ENCODE measurements at places on chromosomes 1 and 21.

DNA sequence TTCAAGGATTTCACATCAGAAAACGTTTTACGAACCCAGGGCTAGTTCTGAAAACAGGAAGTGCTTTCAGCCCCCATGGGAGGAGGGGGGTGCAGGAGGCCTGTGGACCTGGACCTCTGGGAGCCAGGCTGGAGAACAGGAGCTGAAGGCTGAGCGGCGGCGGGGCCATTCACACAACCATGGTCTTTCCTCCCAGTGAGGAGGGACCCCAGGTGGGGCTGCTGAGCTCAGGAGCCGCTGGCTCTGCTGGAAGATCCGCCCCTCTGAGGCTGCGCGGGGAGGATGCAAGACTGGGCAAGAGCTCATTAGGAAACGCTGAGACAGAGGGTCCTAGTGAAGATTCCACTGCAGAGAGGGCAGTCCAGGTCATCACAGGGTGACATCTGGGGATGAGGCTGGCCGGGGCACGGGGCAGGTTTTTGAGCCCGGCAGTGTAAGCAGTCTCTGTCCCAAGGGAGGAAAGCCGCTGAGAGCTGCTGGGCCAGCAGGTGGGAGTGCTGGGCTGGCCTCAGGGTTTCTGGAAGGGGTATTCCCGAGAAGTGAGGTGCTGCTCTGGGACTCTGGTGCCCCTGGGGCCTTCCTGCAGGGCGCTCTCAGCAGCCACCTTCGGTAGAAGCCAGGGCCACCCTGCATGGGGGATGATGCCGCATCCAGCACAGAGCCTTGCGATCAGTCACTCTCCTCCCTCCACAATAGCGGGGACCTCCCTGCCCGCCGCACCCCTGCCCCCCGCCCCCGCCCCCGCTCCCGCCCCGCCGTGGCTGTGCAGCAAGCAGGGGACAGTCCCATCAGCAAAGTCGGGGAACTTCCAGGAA lies 7.5 kb downstream of the MX2 start:
- no peak for DNase-seq

GRCh38 chr1:85124091-85124490 lies 75.8 kb upstream of the MCOLN3 start:
- DNase-seq: peak; percentile 77

DNA sequence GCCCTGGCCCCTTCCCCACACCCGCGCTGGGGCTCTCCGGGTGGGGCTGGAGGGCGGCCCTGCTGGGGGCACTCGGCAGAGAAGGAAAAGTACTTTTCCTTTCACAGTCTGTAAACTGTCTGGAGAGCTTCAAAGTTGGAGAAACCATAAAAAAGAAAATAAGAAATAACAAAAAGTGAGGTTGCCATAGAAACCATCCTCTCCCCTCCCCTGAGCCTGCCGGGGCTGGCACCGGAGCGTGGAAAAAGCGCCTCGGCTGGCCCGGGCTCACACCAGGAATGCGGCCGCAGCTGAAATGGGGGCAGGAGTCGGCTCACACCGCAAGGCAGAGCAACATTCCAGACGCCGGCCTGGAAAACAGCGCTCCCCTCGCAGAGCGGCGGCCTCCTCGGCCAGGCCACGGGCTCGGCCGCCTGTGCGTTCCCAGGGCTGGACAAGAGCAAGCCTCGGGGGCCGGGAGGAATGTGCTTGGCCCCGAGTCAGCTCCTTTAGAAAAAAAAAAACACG lies 69.2 kb downstream of the MORN1 start:
- no peak for DNase-seq

DNA sequence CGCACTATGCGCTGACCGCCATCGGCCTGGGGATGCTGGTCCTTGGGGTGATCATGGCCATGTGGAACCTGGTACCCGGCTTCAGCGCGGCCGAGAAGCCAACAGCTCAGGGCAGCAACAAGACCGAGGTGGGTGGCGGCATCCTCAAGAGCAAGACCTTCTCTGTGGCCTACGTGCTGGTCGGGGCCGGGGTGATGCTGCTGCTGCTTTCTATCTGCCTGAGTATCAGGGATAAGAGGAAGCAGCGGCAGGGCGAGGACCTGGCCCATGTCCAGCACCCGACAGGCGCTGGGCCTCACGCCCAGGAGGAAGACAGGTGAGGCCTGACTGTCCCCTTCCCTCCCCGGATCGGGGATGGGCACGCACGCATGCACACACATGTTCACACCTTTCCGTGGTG lies 31.9 kb upstream of the FHAD1 start:
- DNase-seq: peak; percentile 72

GRCh38 chr1:172637522-172637921 lies 21.4 kb upstream of the FASLG start:
- no peak for DNase-seq

- no peak for DNase-seq
Measured at GRCh38 chr1:76766381-76766780, 100.9 kb upstream of the ST6GALNAC5 start.

GRCh38 chr1:67688526-67689219 lies 3.7 kb downstream of the GADD45A start:
- no peak for DNase-seq

DNA sequence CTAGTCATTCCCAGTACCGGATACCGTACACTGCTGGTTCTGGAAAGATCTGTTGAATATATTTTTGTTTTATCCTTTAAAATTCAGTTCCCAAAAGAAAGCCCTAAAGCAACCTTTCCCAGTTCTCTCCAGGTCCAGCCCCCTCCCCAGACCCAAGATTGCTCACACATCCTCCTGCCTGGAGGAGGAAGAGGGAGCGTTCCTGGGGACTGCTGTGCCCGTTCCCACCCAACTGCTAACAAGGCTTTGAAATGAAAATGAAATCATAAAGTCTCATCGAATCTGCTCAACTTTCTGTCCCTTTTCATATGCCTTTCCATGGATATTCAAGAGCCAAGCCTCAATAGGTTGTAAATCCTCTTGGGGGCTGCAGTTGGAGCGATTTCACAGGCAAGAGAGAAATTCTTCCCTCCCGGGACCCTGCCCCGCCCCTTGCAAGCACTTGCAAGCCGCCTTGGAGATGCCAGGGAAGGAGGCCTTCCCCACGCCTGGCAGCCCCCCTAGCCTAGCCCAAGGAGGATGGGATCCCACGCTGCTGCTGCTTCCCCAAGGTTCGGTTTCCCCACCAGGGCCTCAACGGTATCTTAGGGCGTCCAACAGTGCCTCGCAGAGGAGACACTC lies 113.2 kb upstream of the CACHD1 start:
- no peak for DNase-seq

DNA sequence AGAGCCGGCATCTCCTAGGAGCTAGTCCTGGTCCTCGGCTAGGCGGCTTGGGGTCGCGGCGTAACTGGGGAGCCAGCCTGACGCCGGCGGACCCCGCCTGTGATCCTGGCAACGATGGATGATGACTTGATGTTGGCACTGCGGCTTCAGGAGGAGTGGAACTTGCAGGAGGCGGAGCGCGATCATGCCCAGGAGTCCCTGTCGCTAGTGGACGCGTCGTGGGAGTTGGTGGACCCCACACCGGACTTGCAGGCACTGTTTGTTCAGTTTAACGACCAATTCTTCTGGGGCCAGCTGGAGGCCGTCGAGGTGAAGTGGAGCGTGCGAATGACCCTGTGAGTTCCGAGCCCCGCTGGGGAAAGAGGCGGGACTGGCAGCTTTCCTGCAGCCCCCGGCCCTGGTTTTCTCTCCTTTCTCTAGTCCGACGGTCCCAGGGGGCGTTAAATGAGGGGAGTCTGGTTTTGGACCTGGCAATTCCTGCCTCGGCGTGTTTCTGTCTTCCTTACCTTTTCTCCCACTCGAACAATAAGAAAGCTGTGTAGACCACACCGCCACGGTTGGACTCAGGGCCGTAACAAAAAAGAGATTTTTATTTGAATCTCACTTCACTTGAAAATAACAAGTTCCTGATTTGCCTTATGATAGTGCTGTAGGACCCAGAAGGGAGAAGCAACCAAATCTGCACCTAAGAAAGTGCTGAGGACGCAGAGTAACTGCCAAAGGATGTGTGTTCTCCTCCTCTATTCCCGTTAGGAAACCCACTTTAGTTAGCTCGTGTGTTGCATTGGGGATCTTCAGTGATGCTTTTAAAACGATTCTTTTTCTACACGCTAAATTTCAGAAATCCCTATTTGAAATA lies at the start of gene SPRTN:
SPRTN (plus strand) TSS at position 24 of the 859 bp plus-strand sequence; CDS start at position 115, 91 bp downstream.
- no peak for DNase-seq

DNA sequence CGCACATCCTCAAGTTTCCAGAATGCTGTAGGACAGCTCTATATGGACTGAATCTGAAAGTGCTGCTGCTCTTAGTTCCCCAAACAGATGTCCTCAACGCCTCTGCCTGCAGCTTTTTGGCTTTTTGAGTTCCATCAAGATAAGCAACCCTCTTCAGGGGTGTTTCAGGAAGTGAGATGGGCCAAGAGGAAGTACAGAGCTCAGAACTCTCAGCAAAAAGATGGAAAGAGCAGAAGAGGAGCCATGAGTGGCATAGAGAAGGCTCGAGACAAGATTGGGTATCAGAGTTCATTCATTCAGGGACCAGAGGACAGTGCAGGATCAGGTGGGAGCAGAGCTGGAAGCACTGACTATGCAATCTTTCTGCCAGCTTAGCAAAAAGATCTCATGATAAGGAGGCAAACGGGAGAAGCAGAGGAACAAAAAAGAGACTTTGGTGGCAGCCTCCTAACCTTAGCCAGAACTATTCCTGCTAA lies at the start of the genes ADORA3 and TMIGD3:
ADORA3 (minus strand) TSS at position 49 of the 476 bp plus-strand sequence. CDS start 279 bp downstream, outside the sequence.
TMIGD3 (minus strand) TSS at position 49 of the 476 bp plus-strand sequence. CDS start 279 bp downstream, outside the sequence.
- no peak for DNase-seq

GRCh38 chr1:163399976-163400601 lies 78.3 kb downstream of the NUF2 start:
- DNase-seq: no peak

DNA sequence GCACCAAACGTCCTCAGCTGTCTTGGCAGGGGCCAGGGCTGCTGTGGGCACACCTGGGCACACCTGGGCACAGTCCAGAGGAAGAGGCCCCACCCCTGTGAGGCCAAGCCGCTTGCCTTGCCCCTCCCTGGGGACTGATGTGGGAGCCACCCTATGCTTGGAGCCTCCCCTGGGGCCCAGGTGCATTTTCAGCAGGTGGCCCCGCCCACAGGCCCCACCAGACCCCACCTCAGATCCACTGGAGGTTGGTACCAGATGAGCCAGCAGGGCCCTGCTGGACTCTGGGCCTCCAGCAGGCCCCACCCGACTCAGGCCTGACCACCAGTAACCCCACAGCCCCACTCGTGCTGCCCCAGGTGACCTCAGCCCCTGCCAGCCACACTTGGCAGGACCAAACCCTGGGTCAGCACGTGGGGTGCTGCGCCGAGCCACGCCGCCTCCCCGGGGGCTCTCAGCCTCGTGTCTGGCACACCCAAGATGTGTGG lies 8.8 kb downstream of the SLC19A1 start:
- no peak for DNase-seq

GRCh38 chr1:224377676-224378006 lies 21.0 kb downstream of the CNIH4 start:
- no peak for DNase-seq

DNA sequence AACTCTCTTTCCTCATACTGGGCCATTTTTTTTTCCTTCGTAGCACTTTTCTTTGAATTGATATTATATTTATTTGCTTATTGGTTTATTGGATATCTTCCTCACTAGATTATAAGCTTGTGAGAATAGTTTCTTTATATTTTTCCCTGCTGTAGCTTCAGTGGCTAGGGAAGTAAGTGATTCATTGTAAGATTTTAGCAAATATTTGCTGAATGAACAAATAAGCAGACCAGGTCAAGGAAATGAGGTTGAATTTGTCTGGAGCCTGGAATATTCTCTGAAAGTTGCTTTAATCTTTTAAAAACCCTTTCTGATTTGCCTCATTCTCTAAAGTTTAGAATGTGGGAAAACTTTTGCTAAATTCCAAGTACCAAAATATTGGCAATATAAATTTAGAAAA lies 80.2 kb downstream of the RABGAP1L start:
- DNase-seq: no peak

GRCh38 chr1:234315091-234315541 lies 58.1 kb upstream of the COA6 start:
- DNase-seq: no peak

DNA sequence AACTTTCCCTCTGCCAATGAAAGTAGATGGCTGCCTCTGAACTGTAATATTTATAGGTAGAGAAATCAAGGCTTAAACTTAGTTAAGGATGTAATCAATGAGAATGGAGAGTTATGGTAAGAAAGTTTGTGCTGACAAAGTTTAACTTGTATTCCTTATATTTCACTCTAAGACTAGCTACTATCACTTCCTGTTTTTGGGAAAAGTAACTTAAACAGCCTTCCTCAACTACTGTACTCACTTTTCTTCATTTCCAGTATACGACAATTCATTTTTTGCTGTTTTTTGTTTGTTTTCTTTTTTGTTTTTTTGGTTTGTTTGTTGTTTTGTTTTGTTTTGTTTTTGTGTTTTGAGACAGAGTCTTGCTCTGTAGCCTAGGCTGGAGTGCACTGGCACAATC lies 3.7 kb downstream of the RGS18 start:
- DNase-seq: no peak

- no peak for DNase-seq
Measured at GRCh38 chr21:41304068-41304720, 12.4 kb upstream of the FAM3B start.

DNA sequence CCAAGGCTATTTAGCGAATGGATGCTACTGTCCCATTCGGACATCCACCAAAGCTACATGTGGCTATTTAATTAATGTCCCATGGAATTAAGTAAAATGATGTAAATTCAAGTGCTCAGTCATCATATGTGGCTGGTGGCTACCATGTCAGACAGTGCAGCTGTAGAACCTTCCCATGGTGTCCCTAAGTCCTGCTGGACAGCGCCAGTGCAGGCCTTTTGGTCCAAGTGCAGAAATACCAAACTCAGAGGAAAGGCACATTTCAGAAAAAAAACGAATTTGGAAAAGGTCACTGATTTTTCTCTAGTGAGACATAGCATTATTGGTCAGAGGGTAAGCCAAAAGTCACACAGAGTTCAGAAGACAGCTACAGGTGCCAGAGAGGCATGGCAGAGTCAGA lies 17.6 kb downstream of the TMPRSS2 start:
- no peak for DNase-seq

DNA sequence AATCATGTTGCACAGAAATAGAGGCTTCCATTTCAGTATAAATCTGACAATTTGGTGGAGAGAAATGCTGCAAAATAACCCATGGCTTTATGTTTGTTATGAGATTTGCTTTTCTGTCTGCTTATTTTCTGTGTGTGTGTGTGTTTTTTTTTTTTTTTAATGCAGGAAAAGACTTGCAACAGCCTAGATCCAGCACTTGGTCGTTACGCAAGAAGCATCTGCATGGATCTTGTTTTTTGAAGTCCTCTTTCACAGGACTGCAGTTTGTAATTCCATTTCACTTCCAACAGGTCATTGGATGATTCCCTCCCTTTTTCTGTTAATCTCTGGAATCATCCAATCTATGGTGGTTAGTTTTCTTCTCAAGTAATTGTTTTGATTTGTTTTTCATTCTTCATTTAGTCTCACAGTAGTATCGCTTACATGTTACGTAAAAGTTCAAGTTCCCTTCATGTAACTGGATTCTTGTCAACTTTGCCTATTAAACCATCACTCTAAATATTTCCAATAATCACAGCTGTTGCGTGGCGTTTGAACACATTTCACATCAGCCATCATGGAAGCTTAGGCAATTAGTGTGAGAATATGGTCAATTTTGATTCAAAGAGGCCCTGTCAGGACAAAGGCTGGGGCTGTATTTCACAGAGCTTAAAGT lies 312.9 kb downstream of the NFIA start:
- DNase-seq: no peak

All from NCI-H2029 (cell line).